ENCODE measurements at places on chromosomes 7 and 10.

DNA sequence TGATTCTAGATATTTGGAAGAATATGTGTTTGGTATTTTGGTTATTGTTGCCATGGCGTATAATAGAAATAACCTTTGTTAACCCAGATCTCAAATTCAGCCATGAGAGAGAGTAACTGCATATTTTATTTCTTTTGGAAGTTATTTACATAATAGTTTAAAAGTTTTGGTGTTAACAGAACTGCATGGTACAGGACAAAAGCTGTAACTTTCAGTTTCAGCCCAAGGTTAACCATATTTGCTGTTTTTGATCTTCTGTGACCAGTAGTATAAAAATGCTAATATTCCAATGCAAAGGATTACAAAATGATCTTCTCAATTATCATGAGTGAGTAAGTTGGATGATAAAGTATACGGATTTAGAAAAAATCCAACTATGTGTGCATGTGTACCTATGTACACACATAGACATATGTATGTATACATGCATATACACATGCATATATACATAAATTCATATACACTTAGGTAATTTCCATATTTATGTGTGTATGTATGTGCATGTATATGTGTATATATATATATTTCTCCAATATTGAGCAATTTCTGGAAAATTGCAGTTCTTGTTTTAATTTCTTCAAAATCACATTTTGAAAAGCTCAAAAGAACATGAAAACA, 38.0 kb upstream of the PIP4K2A start:
- DNase-seq: no peak

- DNase-seq: no peak
Observed at GRCh38 chr7:15801551-15801950, 115.1 kb upstream of the MEOX2 start.

DNA sequence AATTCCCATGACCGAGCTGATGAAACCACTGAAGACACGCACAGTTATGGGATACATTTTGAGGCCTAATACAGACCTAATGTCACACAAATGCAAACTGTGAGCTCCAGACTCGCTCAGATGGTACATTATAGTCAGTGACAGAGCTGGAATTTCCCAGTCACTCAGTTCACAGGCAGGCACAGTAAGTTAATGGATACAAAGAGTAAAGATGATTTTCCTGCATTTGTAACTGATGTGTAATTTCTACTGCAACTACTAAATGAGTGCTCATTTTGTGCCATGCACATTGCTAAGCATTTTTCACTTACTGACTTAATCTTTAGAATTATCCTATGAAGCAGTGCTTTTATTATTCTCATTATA, 56.5 kb downstream of the ENO4 start:
- DNase-seq: no peak

GRCh38 chr10:48192881-48193450, 81.5 kb downstream of the FRMPD2 start:
- no peak for DNase-seq

GRCh38 chr7:47247132-47247531, 334.8 kb downstream of the TNS3 start:
- no peak for DNase-seq

GRCh38 chr7:123431075-123431614, 103.2 kb downstream of the IQUB start:
- DNase-seq: no peak

DNA sequence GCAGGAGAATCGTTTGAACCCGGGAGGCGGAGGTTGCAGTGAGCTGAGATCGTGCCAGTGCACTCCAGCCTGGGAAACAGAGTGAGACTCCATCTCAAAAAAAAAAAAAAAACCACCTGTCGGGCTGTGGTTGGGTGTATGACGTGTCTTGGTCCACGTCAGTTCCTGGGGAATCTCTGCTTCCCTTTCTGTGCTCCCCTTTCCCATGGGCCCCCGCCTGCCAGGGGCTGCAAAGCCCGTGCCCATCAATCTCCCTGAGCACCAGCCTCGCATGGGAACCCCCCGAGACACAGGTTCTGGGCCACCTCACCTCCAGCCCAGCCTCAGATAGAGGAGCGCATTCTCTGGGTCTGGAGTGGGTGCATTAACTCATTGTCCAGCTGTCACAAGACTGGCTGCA, 2.3 kb upstream of the SH2B2 start:
- DNase-seq: no peak

DNA sequence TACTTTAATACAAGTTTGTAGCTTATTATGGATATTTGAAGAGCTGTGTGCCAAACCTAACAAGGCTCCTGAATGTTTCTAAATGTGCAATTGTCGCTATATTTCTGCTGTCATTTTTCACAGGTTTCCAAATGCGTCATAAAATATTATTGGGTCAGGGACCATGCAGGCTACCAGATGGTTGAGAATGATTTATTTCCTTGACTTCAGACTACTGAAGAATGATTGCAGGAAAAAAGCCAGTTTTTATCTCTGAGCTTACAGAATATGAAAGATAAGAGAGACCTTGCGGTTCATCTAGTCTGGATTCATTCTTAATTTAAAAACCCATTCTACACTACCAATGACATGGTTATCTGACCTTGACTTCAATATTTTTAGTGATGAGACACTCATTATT, 55.2 kb downstream of the TSPAN12 start:
- no peak for DNase-seq

GRCh38 chr10:29648983-29649268, 14.2 kb upstream of the SVIL start:
- no peak for DNase-seq

DNA sequence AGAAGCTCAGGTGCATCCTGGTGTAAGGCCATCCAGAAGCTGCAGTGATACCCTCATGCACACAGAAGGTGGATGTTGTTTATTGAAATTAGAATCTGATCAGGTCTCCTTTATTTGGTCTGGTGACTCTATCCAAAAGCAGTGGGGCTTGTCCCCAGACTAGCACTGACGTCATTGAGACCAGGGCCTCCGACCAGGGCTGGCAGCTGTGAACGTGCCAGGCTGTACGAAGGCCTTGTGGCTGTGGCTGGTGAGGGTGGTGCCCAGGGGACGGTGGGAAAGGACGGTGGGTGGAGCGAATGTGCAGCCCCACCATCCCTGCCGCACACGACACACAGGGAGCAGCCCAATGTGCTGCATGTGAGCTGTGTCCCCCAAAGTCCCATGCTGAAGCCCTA, 160.0 kb downstream of the ADARB2 start:
- no peak for DNase-seq

DNA sequence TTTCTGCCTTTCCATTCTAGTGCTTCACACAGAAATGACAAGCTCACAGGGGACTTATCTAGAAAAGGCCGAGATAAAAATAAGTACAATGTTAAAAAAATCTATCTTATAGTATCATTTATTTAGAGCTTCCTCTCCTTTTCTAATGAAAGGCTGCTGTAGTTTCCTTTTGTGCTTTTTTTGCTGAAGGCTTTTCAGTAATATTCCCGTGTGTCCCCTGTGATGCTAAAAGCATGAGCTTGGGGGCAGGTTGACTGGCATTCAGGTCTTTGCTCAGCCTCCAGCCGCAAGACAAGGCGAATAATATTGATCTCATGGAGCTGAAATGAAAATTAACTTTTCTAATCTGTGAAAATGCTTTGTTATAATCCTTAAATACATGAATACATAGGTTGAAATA, 143.0 kb downstream of the ST7 start:
- DNase-seq: no peak

DNA sequence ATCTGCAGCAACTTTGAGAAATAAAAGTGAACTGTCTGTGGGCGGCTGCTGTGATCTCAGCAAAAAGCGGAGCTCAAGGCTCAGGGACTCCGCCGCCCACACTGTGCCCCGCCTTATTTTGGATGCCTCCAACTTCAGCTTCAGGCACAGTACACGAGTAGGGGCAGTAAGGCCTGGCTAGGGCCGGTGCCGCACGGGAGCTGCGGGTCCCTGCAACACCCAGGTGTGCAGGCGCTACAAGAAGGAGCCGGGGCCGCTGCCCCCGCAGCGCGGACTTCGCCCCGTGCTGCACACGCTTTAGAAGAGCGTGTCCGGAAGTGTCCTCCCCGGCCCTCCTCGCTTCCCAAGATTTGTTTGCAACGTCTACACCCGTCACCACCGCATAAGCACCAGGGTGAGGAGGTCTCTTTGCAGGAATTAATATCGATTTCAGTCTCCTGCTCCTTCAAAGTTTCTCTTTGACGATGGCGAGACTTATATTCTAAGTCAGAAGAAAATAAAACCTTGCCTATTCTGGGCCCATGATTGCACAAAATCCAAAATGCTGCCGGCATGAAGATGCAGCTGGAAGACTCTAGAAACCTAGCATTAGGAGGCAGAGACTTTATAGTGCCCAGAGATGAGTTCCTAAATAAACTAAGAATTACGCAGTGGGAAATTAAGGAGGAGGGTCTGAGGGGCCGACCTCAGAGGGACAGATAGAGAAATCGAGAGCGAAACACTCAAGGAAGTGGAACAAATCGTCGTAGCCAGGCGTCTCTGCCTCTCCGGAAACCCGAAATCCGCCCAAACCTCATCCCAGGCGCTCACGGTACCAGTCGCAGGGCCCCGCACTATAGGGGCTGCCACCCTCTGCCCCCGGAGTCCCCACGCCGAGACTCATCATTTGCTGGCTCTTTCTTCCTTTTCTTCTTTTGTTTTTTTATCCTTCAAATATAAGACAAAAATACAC, 6.4 kb downstream of the VAX1 start:
- no peak for DNase-seq

DNA sequence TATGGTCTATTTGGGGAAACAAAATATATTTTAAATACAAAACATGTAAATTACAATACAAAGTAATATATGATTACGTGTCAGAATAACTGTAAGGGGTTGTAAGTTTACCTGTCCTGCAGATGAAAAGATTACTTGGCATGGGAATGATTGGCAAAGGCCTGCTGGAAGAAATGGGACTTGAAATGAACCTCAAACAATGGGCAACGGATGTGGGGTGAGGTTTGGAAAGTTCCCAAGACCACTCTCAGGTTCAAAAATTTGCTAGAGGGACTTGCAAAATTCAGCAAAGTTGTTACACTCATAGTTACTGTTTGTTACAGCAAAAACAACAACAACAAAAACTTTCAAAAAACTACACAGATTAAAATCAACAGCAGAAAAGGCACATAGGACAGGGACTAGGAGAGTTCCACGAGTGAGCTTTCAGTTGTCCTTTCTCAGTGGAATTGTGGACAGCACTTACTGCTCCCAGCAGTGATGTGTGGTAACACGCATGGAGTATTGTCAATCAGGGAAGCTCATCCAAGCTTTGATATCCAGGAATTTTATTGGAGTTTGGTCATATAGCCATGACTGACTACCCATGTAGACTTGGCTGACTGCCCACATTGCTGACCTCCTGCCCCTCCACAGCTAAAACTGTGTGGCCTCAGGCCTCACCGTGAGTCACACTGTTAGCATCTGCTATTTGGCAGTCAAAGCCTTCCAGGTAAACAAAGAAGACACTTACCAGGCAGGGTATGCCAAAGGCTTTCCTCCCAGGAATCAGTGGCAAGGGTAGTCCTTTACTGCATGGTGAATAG, 43.8 kb downstream of the EXOC6 start:
- DNase-seq: no peak

DNA sequence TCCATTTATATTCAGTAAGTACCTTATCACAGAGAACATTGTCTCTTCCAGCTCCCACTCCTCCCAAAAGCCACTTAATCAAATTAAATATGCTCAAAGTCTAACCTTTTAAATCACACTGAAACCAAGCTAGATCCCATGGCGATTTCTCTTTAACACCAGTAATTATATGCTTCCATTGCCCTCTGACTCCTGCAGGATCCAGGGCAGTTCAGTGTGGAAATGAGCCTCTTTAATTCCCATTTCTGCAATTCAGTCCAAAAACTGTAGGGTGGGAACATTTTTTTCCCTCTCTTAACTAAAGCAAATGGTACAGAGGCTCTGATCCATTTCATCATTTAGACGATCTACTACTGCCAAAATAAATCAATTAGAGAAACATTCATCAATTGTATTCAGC, 872.3 kb upstream of the PHF14 start:
- DNase-seq: no peak

- no peak for DNase-seq
Observed at GRCh38 chr10:16751244-16751643, 66.0 kb downstream of the RSU1 start.

GRCh38 chr7:68622500-68622899, 975.8 kb upstream of the AUTS2 start:
- no peak for DNase-seq

DNA sequence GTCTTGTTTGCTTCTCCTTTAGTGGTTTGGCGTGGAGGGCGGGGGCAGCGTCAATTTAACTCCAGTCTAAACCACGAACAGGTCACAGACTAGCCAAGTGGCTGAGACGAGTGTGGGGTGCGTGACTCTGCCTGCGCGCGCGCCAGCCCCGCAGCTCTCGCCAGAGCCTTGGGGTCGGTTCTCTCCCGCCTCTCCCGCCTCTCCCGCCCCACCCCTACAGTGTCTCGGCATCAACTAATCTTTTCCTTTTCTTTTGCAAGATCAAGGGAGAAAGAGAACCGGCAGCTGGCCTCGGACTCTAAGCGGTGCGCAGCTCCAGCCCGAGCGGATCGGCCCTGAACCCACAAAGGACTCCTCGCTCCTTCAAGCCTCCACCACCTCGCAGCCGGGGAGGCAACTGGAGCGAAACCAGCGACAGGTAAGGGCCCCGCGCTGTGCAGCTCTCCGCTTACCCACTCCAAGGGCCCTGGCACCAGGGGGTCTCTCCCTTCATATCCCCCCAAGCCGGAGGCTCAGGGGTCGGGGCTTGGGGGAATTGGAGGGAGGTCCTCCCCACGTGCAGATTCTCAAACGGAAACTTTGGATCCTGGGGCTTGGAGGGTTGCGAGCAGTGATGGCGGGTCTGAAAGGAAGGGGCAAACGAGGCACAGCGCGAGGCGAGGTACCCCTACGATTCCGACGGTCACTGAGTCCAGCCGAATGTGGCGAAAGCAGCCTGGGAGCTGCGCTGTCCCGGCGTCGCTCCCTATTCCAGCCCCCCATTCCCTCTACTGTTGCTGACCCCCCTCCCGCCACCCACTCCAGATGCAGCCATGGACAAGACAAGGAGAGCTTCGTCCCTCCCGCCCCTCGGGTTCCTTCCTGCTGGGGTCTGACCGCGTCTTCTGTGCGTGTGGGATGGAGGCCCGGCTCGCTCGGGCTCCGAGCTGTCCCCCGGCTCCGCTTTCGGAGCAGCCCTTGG, 829 bp downstream of the CHRM2 start:
- no peak for DNase-seq

DNA sequence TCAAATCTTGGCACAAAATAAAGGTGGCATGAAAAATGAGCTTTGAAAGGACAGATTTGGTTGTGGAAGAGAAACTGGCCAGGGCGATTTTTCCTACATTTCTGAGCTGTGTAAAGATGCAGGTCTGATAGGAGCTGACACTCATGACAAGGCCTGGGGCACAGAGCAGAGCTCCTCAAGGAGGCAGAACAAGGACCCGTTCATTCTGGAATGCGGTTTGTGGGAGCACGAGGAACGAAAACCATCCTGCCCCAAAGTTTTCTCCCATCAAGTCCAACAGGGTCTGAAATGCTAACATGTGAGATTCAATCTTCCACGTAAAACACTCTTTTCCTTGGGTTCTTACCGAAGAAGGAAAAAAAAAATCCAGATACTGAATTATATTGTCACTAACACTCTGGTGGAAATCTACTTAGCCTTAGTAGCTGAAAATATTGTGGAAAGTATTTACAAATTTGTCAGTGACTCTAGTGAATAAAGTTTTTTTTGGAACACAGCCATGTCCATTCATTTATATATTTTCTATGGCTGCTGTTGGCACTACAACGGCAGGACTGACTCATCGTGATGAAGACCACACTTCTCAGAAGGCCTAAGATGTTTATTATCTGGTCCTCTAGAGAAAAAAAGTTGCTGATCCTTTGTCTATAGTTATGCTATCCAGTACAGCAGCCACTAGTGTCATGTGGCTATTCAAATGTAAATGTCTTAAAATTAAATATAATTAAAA, 215.7 kb downstream of the BAMBI start:
- no peak for DNase-seq
